Glomerular endothelial cell (primary cell): ENCODE measurements at places on chromosomes 1 and 21. TPM values are rescaled to one million over a fixed set of nuclear protein-coding genes. Genes with fewer than 3 reads are reported as not detected.

- DNase-seq = no peak
Observed at GRCh38 chr21:41663805-41664788, 102.8 kb downstream of the RIPK4 start.

- DNase-seq = no peak
Observed at GRCh38 chr1:201140235-201140940, 13.4 kb upstream of the ASCL5 start.

- no peak for DNase-seq
Observed at GRCh38 chr1:174497478-174497877, 49.7 kb downstream of the GPR52 start.

GRCh38 chr1:33815061-33815460, 48.8 kb upstream of the HMGB4 start:
- DNase-seq = no peak

DNA sequence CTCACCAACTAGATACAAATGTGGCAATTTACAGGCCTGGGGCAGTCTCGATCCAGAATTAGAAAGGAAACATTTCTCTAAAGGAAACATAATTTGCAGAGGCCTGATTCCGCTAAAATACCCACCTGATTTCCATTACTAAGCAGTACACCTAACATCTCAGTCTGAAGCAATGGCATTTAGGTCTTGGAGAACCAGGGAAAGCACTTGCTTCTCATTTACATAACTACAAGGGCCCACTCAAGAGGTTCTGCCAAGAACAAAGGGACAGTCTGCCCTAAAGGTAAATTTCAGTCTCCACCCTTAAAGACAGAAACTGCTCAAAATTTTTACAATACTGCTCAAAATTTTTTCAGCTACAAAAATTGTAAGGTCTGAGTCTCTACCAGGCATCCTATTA, 123.7 kb upstream of the GJB5 start:
- DNase-seq = no peak

GRCh38 chr1:82646336-82646735, 845.6 kb downstream of the ADGRL2 start:
- DNase-seq = no peak

GLMP gene
- total RNA-seq = 106 and 141 TPM in 2 replicates

RIPPLY3 gene
- total RNA-seq = 0.10 TPM in 1 of 2 replicates, not detected in the other

C1orf141 gene
- not detected in 2 replicates for total RNA-seq

PLA2G2C gene
- total RNA-seq = not detected in 2 replicates

HAPLN2 gene
- not detected in 2 replicates for total RNA-seq

OXCT2 gene
- 1.2 and 2.5 TPM in 2 replicates for total RNA-seq

TMEM51 gene
- total RNA-seq = 36.6 and 46.2 TPM in 2 replicates

CFAP74 gene
- not detected in 2 replicates for total RNA-seq

AMPD1 gene
- not detected in 2 replicates for total RNA-seq

VWA5B1 gene
- not detected in 2 replicates for total RNA-seq

TRIM63 gene
- not detected in 2 replicates for total RNA-seq
